Activated CD4-positive, alpha-beta T cell treated with anti-CD3 and anti-CD28 coated beads for 4 hours (primary cell): ENCODE measurements at places on chromosomes 16 and 17.
A peak's percentile ranks its signal among the peaks of the same experiment; 100 is the strongest.

GRCh38 chr17:42163113-42163512 is 8.3 kb upstream of the RAB5C start:
- DNase-seq: peak; percentile 23

GRCh38 chr16:57062329-57062728 is 30.1 kb upstream of the CPNE2 start:
- no peak for DNase-seq

- DNase-seq: no peak
Measured at GRCh38 chr16:30429418-30429677, 482 bp downstream of the DCTPP1 start.

GRCh38 chr17:81159611-81160265 is 5.6 kb upstream of the PVALEF start:
- DNase-seq: no peak

DNA sequence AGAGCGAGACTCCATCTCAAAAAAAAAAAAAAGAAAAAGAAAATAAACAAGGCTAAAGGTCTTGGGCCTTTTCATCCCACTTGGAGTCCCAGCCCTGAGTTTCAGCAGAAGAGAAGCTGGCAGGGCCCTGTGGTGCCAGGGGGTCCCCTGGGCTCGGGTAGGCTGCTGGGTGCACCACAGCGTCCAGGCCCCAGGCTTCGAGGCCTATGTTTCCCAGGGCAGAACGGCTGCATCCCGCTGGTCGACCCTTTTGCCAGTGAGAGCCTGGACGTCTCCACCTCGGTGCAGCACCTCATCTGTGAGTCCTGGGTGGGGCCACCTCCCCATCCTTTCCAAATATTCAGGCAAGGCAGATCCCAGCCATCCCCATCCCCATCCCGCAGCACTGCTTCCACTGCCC is 2.2 kb downstream of the TMEM235 start:
- DNase-seq: no peak

GRCh38 chr17:38797828-38798227 is 1.5 kb downstream of the PIP4K2B start:
- DNase-seq: no peak

DNA sequence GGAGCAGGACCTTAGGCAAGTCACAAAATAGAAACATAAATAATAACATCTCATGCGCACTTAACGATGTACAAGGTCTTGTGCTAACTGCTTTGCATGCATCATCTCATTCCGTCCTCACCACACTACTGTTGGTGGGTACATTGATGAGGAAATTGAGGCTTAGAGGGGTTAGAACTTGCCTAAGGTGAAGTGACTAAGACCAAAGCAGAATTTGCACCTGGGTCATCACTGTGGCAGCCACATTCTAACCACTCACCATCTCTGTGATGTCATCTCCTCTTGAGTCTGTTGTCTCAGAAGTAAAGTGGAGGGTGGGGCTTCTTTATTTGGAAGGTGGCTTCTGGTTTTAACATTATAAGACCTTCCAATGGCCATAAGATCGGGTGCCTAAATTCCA is 20.4 kb upstream of the TRIM25 start:
- DNase-seq: no peak

DNA sequence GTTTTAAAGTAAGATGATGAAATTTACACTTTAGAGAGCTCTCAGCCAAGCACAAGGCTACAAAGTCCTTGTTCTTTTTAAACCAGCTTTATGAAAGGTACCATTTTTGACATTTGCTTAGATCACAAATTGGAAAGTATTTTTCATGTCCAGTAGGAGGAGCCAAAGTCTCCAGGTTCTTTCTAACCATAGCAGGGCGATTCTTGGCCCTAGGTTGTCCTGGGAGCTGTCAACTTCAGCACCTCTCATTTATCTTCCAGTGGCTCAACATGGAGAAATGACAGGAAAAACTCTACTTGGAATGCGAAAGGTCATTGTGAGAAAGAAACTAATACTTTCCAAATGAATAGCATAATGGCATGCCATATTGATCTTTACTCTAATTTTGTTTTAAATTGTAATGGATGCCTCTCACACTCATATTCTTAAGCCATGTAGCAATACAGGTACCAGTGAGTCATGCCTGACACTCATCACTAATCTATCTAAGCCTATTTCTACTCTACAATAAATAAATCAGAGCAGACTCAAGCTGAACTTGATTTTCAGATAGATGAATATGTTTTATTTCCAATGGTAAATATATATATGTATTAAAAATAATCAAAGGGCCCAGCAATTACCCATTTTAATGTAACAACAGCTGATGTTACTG is 919.1 kb upstream of the EEF2KMT start:
- DNase-seq: no peak

DNA sequence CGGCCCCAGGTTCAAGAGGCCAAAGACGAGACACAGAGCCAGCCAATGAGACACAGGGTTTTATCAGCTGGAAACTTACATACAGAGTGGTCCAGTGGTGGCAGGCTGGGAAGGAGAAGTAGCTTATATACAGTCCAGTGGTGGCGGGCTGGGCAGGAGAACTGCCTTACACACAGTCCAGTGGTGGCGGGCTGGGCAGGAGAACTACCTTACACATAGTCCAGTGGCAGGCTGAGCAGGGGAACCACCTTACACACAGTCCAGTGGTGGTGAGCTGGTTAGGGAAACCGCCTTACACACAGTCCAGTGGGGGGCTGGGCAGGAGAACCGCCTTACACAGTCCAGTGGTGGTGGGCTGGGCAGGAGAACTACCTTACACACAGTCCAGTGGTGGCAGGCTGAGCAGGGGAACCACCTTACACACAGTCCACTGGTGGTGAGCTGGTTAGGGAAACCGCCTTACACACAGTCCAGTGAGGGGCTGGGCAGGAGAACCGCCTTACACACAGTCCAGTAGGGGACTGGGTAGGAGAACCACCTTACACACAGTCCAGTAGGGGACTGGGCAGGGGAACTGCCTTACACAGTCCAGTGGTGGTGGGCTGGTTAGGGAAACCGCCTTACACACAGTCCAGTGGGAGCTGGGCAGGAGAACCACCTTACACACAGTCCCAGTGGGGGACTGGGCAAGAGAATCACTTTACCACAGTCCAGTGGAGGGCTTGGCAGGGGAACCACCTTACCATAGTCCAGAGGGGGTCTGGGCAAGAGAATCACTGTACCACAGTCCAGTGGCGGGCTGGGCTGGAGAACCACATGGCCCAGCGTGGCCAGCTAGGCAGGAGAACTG is 90.9 kb downstream of the GAS7 start:
- DNase-seq: no peak

DNA sequence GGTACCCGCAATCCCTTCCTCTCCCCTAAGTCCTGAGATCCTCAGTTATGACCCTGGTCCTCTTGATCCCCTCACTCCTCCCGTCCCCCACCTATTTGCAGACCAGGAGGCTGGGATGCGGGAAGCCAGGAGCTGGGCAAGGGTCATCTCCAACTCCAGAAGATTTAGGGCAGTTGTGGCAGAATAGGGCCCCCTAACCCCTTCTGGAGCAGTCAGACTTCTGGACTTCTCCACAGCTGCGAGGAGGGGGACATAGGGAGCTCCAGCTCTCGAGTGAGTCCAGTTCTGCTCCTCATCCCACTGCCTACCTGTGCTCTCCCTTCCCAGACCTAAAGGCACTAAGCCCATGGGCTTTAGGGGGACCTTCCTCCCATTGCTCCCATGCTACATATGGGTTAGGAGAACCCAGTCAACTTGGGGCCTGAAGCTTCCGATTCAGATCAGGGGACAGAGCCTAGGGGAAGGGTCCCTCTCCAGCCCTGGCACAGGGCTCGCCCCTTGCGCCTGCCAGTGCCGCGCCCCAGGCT is 1.3 kb downstream of the WNK4 start:
- DNase-seq: no peak

DNA sequence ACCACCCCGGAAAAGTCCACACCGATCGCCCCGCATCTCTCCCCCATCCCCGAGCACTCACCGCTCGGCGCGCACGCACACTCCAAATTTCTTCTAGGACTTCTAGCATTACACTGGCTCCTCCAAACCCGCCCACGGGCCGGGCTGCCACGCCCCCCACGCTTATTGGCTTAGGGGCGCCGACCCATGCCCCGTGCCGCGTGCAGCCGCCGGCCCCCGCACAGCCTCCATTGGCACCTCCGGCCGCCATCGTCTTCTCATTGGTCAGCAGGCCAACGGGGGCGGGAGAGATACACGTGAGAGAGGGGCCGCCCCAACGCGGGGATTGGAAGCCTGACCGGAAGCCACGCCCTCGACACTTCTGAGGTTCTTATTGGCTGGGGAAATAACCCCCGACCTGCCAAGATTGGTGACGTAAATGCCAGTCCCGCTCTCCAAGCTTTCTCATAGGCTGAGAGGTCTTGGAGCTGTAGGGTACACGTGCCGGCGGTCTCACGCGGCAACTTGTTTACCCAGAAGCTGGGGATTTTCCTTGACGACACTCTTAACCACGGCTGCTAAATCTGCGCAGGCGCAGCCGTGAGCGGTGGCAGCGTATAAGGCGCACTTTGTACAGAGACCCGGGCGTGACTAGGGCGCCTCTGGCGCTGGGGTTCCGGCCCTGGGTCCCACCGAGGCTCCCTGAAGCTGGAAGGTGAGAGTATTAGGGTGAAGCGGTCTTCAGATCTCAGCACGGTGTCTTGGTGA is 4.2 kb upstream of the PER1 start:
- DNase-seq: peak; percentile 100

- no peak for DNase-seq
Measured at GRCh38 chr17:50766222-50767023, 895 bp downstream of the ANKRD40CL start.

DNA sequence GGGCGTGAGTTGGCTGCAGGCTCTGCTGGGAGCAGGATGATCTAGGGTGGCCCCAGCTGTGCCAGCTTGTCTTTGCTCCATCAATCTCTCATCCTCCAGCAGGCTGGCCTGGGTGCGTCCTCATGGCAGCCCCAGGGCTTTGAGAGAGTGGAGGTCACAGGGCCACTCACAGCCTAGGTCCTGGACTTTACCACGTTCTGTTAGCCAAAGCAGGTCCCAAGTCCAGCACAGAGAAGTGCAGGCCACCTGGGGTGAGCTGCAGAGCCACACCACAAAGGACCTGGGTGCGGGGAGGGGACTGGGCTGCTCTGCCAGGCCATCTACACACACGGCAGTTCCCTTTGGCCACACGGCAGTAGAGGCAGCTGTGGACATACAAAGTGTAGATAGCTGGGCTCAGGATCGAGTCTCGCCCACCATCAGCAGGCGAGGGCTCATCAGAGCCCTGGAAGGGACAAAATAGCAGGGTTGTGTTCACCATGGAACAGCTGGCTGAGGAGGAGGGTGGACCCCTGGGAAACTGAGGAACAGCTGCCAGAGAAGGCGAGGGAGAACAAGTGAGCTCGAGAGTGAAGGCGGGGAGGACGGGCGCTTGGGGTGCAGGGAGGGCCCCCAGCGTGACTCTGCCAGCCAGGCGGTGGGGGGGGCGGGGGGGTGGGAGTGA is 30.0 kb downstream of the SREBF1 start:
- no peak for DNase-seq

GRCh38 chr16:50305441-50306061 is 39.2 kb downstream of the ADCY7 start:
- DNase-seq: no peak

DNA sequence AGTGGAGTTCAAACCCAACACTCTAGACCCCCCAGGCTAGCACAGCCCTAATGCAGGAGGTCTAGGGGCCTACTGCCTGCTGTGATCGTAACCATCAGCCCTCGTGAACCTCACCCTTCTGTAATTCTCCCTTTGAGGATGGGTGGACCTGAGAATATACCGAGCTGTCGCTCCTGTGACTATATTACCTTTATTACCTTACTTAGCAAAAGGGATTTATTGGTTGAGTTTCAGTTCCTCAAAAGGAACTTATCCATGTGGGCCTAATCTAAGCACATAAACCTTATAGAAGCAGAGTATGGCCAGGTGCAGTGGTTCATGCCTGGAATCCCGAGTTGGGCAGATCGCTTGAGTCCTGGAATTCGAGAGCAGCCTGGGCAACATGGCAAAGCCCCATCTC is 19.2 kb upstream of the EMP2 start:
- no peak for DNase-seq

DNA sequence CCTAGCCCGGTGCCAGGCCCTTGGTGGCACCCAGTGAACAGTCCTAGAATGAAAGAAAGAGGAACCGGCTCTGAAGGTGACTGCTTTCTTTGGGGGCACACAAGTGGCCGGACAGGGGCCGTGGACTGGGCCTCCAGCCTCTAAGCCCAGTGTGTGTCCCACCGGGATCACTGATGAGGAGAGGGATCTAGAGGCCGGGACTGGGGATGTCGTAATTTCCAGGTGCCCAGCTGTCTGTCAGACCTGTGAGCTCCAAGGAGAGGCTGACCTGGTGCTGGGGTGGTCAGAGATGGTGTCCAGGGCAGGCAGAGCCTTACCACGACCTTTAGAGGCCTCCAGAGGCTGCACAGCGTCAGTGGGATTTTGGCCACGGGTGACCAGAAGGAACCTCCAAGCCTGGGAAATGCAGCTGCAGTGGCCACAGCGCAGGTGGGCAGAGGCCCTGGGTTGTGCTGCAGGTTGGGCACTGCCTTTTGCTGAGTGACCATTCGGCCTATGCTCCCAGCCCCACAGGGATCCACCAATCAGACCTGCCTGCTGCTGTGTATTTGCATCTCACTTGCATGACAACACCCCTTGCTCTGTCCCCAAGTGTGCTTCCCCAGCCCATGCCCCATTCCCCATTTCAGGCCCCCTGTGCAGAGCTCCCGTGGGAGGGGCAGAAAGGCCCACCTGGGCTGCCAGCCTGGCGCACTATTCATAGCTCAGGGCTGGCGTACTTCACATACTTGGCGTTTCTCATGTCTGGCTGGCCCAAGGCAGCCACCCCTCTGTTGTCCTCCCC is 12.5 kb downstream of the ARHGAP23 start:
- DNase-seq: no peak

GRCh38 chr17:77804796-77805426 is 153.6 kb upstream of the TNRC6C start:
- no peak for DNase-seq

- no peak for DNase-seq
Measured at GRCh38 chr16:49844359-49844758, 11.6 kb downstream of the ZNF423 start.

GRCh38 chr17:75096082-75096625 is 8.4 kb downstream of the SLC16A5 start:
- no peak for DNase-seq

- no peak for DNase-seq
Measured at GRCh38 chr17:68053231-68054013, 17.9 kb downstream of the KPNA2 start.

GRCh38 chr17:2155573-2155972 is 100.7 kb downstream of the HIC1 start:
- DNase-seq: no peak

- no peak for DNase-seq
Measured at GRCh38 chr16:77585379-77586251, 136.7 kb upstream of the NUDT7 start.

GRCh38 chr17:52156576-52157570 is 1.6 kb downstream of the CA10 start:
- no peak for DNase-seq

DNA sequence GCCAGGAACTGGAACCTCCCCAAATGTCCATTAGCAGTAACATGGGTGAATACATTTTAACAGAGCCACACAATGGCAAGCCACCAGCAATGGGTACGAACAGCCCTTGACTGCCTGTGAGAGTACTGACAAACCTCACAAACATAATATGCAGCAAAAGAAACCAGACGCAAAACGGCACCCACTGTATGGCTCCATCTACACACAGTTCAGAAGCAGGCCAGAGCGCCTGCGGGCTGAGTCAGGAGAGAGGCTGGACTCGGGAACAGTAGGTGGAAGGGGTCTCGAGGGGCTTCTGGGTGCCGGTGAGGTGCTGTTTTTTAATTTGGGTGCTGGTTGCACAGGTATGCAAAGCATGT is 77.4 kb upstream of the TOB1 start:
- no peak for DNase-seq
